HCT116 (cell line): ENCODE measurements at places on chromosomes 7 and 10. TPM values are rescaled to one million over a fixed set of nuclear protein-coding genes. Genes with fewer than 3 reads are reported as not detected.

DNA sequence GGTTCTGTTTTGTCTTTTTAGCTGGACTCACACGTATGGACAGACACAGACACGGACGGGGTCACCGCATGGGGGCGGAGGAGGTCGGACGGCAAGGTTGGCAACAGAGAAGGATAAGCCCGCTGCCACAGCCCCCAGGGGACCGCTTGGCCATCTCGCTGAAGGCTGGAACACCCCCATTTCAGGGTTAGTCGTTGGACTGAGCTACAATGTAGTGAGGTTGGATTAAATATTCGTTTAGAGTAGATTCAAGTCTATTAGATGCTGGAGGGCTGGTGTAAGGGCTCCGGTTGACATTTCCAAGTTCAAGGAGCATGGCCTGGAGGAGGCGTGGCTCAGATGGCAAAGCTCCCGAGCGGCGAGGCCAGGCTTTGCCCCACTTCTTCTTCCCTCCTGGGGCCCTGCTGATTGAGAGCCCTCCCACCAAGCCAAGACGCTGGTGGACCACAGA, 35.2 kb downstream of the PPIF start:
- no peak for DNase-seq
- H3K27me3 ChIP-seq = no peaks in the 10 kb centered on the region

GRCh38 chr10:6053816-6054631, 8.1 kb downstream of the IL2RA start:
- H3K27me3 ChIP-seq = peaks cover 19% of the 10 kb centered on the region; the same call in 1 of the 2 replicates
- peaks cover 10% of the 10 kb centered on the region; the same call in 1 of the 2 replicates for H3K4me1 ChIP-seq
- DNase-seq = no peak
- H3K27ac ChIP-seq = no peak overlapping the region
- no peak overlapping the region for H3K4me3 ChIP-seq

- no peaks in the 10 kb centered on the region for H3K4me1 ChIP-seq
- H3K27me3 ChIP-seq = no peaks in the 10 kb centered on the region
- peaks cover 31% of the 10 kb centered on the region for H3K36me3 ChIP-seq
These were observed 21.6 kb downstream of the RBM28 start for GRCh38 chr7:128322040-128322643.

GRCh38 chr10:6363511-6363910, 160.8 kb downstream of the PFKFB3 start:
- H3K4me3 ChIP-seq = no peak overlapping the region
- no peaks in the 10 kb centered on the region for H3K4me1 ChIP-seq
- DNase-seq = no peak
- H3K27me3 ChIP-seq = no peaks in the 10 kb centered on the region
- no peak overlapping the region for H3K27ac ChIP-seq

- no peaks in the 10 kb centered on the region for H3K4me1 ChIP-seq
- no peaks in the 10 kb centered on the region for H3K27me3 ChIP-seq
- no peak overlapping the region for H3K4me3 ChIP-seq
- DNase-seq = no peak
These were observed 43.8 kb downstream of the PTPRN2 start for GRCh38 chr7:158543840-158544239.

DNA sequence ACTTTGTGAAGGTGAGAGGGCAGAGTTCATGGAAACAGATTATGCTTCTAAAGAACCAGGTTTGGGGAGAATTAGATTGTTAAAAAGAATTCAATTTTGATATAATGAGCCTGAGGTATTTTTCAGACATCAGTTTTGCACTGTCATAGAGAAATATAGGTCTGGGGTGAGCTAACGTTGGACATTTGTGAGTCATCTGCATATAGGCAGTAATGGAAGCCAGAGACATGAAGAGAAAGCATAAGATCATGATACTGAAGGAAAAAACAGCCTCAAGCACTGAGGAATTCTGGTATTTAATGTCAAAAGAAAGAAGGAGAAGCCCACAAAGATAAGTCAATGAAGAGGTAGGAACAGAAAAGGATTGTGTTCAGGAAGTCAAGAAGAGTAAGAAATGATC, 32.4 kb upstream of the COL1A2 start:
- H3K4me1 ChIP-seq = no peaks in the 10 kb centered on the region
- H3K27ac ChIP-seq = no peak overlapping the region
- H3K36me3 ChIP-seq = no peaks in the 10 kb centered on the region
- no peak for DNase-seq
- no peaks in the 10 kb centered on the region for H3K27me3 ChIP-seq

GRCh38 chr7:123208793-123209192, 9.0 kb upstream of the SLC13A1 start:
- no peaks in the 10 kb centered on the region for H3K36me3 ChIP-seq
- H3K4me1 ChIP-seq = no peaks in the 10 kb centered on the region
- H3K27me3 ChIP-seq = no peaks in the 10 kb centered on the region
- no peak overlapping the region for H3K27ac ChIP-seq
- DNase-seq = peak; percentile 6

DNA sequence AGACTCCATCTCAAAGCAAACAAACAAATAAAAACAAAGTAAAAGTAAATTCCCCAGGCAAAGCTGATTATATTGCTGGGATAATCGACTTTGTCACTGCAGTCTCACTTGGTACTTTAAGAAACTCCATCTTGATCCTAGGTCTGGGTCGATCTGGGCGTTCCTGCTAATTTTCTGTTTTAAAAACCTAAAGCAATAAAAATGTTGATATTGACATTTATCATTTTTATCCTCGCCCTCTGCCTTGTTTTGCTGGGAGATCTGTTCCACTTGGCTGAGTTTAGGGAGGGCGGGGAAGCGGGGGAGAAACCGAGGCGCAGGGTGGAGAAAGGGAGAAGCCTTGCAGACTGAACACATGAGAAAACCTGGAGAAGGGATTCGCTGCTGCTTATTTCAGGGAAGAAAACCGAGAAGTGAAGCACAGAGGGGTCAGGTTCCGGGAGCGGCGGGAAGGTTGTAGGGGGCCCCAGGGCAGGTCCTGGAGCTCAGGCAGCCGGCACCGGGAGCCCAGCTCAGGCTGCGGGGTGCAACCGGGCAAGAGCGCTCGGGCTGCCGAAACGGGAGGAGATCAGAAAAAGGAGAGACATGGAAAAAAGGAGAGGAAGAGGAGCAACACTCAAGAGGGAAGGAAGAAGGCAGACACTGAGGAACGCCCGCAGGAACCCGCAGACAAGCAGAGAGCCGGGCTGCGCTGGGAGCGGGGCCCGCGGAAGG, 27.3 kb upstream of the KMT2C start:
- peaks cover 12% of the 10 kb centered on the region for H3K4me1 ChIP-seq
- H3K27me3 ChIP-seq = no peaks in the 10 kb centered on the region
- H3K27ac ChIP-seq = peak overlapping the region; percentile 45; the same call in 1 of the 2 replicates
- H3K36me3 ChIP-seq = no peaks in the 10 kb centered on the region

GRCh38 chr10:61640856-61641255, 21.9 kb upstream of the CABCOCO1 start:
- H3K4me1 ChIP-seq = peaks cover 6% of the 10 kb centered on the region
- no peaks in the 10 kb centered on the region for H3K27me3 ChIP-seq
- DNase-seq = no peak
- no peaks in the 10 kb centered on the region for H3K36me3 ChIP-seq

GRCh38 chr10:70596860-70597809, 5.4 kb downstream of the PRF1 start:
- peaks cover 80% of the 10 kb centered on the region for H3K4me1 ChIP-seq
- H3K36me3 ChIP-seq = no peaks in the 10 kb centered on the region
- H3K27me3 ChIP-seq = no peaks in the 10 kb centered on the region
- H3K4me3 ChIP-seq = no peak overlapping the region
- H3K27ac ChIP-seq = peak overlapping the region; percentile 5; the same call in 1 of the 2 replicates

GRCh38 chr7:4820405-4820966, 41.3 kb downstream of the PAPOLB start:
- no peak for DNase-seq
- no peaks in the 10 kb centered on the region for H3K36me3 ChIP-seq
- no peak overlapping the region for H3K27ac ChIP-seq
- no peak overlapping the region for H3K4me3 ChIP-seq
- H3K27me3 ChIP-seq = no peaks in the 10 kb centered on the region

GRCh38 chr7:714251-714671, 12.2 kb upstream of the DNAAF5 start:
- no peak overlapping the region for H3K27ac ChIP-seq
- H3K4me3 ChIP-seq = no peak overlapping the region
- no peaks in the 10 kb centered on the region for H3K27me3 ChIP-seq

DNA sequence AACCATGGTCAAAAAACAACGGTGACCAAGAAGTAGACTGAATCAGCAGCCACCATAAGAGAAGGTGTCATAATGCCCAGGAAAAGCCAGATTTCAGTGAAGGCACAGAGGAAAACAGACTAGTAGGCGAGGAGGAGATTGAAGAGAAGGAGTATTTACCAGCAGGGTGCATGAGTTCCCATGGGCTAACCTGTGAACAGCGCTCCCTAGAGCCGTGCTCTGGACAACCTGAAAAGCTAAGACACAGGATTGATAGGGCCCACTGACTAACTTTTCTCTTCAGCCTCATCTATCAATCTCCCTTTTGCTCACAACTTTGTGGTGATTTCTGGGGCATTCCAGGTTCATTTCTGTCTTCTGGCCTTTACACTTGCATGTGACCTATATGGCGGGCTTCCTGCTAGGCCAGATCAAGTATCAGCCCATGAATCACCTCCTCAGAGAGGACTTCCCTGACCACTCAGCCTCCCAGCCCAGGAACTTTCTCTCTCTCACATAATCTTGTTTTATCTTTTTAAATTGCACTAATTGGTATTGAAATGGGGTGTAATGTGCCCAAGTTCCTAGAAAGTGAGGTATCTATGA, 12.8 kb downstream of the ANKRD22 start:
- no peak overlapping the region for H3K4me3 ChIP-seq
- no peak overlapping the region for H3K27ac ChIP-seq
- no peaks in the 10 kb centered on the region for H3K36me3 ChIP-seq
- no peak for DNase-seq
- no peaks in the 10 kb centered on the region for H3K27me3 ChIP-seq
- H3K4me1 ChIP-seq = peaks cover 8% of the 10 kb centered on the region; the same call in 1 of the 2 replicates

- no peak overlapping the region for H3K4me3 ChIP-seq
- no peaks in the 10 kb centered on the region for H3K36me3 ChIP-seq
- DNase-seq = no peak
These were observed 82.2 kb upstream of the GNA12 start for GRCh38 chr7:2926120-2926895.

DNA sequence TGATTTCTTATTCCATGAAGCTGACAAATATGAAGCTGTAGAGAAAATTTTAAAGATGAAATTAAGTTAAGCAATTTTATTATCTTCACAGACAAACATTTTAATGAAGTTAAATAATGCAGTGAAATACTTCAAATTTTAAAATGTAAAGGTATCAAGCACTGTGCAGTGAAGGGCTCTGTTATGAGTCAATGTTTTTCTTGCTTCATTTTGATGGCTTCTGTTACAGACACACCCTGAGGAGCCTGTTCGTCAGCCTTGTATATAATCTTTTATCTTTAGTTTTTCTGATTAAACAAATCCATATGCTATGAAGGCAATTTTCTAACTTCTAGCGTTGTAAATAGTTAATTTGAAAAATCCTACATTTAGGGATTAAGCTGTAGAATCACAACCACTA, 18.5 kb downstream of the VSTM2A start:
- no peaks in the 10 kb centered on the region for H3K27me3 ChIP-seq
- DNase-seq = no peak
- H3K4me1 ChIP-seq = no peaks in the 10 kb centered on the region
- H3K36me3 ChIP-seq = no peaks in the 10 kb centered on the region

- DNase-seq = peak; percentile 66
- no peak overlapping the region for H3K27ac ChIP-seq
- no peaks in the 10 kb centered on the region for H3K36me3 ChIP-seq
- H3K27me3 ChIP-seq = no peaks in the 10 kb centered on the region; the same call in 1 of the 2 replicates
- no peak overlapping the region for H3K4me3 ChIP-seq
These were observed 24.6 kb upstream of the ITGA8 start for GRCh38 chr10:15744217-15744865.

- H3K4me3 ChIP-seq = no peak overlapping the region
- H3K27ac ChIP-seq = no peak overlapping the region
- DNase-seq = no peak
- no peaks in the 10 kb centered on the region for H3K4me1 ChIP-seq
- no peaks in the 10 kb centered on the region; the same call in 1 of the 2 replicates for H3K36me3 ChIP-seq
These were observed 75.8 kb downstream of the PODXL start for GRCh38 chr7:131480384-131481315.

DNA sequence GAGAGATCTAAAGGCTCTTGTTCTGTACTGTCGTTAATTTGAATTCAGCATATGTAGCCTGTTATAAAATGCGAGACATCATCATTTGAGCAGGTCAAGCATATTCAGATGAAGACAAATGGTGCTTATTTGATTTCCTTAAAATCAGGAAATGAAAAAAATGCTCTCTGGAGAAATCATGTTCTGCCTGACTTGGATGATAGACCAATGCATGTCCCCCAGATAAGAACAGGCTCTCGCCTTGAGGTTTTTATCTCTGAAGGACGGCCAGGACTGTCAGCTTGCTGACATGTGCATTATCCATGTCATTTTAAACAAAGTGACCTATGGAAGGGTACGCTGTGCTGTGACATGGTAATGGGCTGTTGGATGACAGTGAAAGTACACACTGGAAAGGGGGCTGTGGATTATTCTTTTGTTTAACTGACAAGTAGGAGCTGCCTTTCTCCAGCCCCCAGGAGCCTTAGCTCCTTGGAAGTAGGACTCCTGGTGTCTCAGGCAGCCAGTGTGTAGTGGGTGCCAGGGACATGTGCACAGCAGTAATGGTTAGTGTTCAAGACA, 695.1 kb upstream of the GALNT17 start:
- H3K4me3 ChIP-seq = no peak overlapping the region
- no peaks in the 10 kb centered on the region for H3K36me3 ChIP-seq
- H3K4me1 ChIP-seq = no peaks in the 10 kb centered on the region
- DNase-seq = no peak
- H3K27me3 ChIP-seq = no peaks in the 10 kb centered on the region

- H3K4me1 ChIP-seq = no peaks in the 10 kb centered on the region
- no peak for DNase-seq
- peaks cover 6% of the 10 kb centered on the region; the same call in 1 of the 2 replicates for H3K27me3 ChIP-seq
- no peaks in the 10 kb centered on the region for H3K36me3 ChIP-seq
These were observed 926.4 kb downstream of the LRMDA start for GRCh38 chr10:76357726-76358415.

DNA sequence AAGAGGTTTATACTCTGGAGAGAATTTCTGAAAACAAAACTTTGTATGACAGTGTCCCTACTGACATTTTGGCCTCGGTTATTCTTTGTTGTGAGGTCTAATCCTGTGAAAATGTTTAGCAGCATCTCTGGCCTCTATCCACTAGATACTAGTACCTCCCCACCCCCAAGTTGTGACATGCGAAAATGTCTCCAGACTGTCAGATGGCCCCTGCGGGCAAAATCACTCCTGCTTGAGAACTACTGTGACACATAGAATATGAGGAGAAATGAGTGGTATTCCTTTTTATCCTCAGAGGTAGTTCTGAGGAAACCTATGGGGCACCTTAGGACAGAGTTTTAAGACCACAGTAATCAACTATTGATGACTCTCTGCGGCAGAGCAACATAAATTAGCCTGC, 315.3 kb upstream of the HGF start:
- H3K4me1 ChIP-seq = no peaks in the 10 kb centered on the region
- no peak for DNase-seq
- H3K27ac ChIP-seq = no peak overlapping the region
- no peaks in the 10 kb centered on the region for H3K36me3 ChIP-seq
- no peak overlapping the region for H3K4me3 ChIP-seq

TSPAN33 gene
- total RNA-seq = 22.2 TPM

STEAP1 gene
- total RNA-seq = 18.8 TPM

PKD2L1 gene
- total RNA-seq = 0.17 TPM

LBX1 gene
- not detected for total RNA-seq

VIPR2 gene
- total RNA-seq = 0.10 TPM

RAMP3 gene
- total RNA-seq = not detected

CYP3A4 gene
- total RNA-seq = 0.25 TPM

PDE6C gene
- total RNA-seq = not detected

NUTM2B gene
- total RNA-seq = 1.4 TPM

BMS1 gene
- total RNA-seq = 40.0 TPM

OPALIN gene
- total RNA-seq = not detected
